ENCODE measurements at places on chromosomes 7 and 10. TPM values are rescaled to one million over a fixed set of nuclear protein-coding genes. Genes with fewer than 3 reads are reported as not detected.

DNA sequence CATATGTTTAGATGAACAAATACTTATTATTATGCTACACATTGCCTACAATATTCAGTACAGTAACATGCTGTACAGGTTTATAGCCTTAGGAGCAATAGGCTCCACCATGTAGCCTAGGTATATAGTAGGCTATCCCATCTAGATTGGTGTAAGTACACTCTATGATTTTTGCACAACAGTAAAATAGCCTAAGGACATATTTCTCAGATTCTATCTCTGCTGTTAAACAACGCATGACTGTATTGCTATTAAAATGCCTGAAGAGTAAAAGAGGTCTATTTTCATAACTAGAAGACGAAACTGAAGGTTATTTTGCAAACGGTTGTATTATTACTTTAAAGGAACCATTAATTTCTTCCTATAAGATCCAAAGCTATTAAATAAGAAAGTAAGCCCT is 88.3 kb downstream of the SEMA3A start:
- DNase-seq, result no peak

The ICA1 gene
- total RNA-seq, result 9.9 TPM

The SMKR1 gene
- not detected for total RNA-seq

GRCh38 chr10:27525819-27526218 is 21.7 kb downstream of the RAB18 start:
- no peak for DNase-seq

The IMPDH1 gene
- total RNA-seq, result 48.1 TPM

The OR2AE1 gene
- total RNA-seq, result 0.41 TPM

GRCh38 chr7:13821152-13821787 is 168.2 kb downstream of the ETV1 start:
- DNase-seq, result no peak

The CCDC7 gene
- 70.8 TPM for total RNA-seq

DNA sequence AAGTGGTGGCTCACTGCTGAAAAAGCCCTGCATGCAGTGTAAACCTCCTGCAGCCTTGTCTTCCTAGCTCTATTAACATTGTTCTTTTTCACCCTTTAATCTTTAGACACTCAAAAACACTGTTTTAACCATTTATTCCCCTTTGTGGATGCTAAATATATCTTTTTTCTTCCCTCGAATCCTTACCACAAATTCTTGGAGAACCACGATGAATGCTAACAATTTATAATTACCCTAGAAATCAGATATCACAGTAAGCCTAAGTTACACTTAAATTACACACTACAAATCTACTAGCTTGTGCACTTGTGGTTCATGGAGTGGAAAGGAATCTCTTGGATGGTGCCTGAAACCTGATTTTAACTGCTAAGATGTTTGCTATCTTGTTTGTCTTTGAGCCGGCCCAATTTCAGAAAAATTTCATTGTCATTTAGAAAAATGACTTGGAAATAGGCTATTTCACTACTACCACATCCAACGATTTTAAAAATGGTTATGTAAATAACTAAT is 125.1 kb upstream of the NOBOX start:
- DNase-seq, result no peak

The PHKG1 gene
- 6.0 TPM for total RNA-seq

- no peak for DNase-seq
These were observed 517.4 kb upstream of the ZMIZ1 start for GRCh38 chr10:78551184-78552005.

The HKDC1 gene
- total RNA-seq, result not detected

DNA sequence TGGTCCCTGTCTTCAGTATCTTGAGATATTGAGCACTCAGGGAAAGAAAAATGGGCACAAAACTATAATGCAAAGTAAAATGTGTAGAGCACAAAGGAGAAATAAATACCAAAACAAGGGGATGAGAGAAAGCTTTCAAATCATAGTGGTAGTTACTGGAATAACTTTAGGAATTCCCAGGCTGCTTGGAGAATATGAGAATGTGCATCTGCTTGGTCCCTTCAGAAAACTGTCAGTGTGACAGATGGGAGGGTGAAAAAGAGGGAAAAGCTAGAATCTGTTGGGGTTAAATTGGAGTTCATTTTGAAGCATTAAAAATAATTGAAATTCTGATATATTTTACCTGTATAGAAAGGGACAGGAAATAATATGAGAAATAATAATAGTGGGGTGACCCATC is 15.3 kb downstream of the ST7 start:
- no peak for DNase-seq

DNA sequence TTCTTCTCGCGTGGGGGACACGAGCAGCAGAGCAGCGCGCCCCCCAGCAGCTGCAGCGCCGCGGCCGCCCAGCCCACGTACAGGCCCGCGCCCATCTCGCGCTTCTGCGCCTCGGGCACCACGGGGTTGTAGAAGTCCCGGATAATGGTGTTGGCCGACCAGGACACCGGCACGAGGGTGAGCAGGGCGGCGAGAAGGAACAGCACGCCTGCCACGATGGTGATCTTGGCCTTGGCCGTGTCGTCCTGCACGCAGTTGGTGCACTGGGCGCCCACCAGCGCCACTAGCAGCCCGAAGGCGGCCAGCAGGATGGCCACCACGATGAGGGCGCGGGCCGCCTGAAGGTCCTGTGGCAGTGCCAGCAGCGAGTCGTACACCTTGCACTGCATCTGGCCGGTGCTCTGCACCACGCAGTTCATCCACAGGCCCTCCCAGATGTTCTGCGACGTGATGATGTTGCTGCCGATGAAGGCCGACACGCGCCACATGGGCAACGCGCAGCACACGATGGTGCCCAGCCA is 529 bp downstream of the CLDN3 start:
- no peak for DNase-seq

The CRTAC1 gene
- 5.2 TPM for total RNA-seq

DNA sequence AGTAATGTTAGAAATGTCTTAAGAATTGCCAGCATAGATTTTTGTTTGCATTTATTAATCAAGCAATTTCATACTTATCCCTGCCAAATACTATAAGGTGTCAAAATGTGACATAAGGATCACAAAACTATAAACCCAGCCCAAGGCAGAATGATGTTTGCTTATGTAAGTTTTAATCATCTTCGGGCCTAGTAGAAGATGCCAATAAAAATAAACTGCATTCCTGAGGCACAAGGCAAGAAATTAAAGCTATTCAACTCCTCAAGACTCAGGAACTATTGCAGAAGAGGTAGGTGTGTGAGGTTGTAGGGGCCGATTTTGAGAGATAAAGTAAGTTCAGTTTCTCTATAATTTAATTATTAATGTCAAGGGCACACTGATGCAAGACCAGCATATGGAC is 189.4 kb upstream of the AHR start:
- DNase-seq, result no peak

The CALHM3 gene
- total RNA-seq, result not detected

DNA sequence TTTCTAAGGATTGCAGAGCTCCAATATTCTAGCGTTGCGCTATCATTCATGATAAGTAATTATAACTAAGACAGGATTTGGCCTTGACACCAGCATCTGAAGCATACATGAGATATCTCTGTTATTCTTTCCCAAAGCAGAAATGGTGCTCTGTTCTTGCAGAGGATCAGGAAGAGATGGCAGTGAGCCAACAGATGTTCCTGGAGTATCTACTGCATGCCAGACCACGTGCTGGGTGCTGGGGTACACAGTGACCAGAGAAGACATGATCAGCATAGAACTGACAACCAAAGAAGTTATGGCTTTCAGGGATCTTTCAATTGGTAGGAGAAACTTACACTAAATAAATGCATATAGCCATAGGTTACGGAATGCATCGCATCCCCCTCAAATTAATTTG is 63.7 kb upstream of the PLXNA4 start:
- no peak for DNase-seq

GRCh38 chr7:144632724-144633123 is 203.1 kb downstream of the TPK1 start:
- DNase-seq, result no peak

The PPIF gene
- 44.2 TPM for total RNA-seq

- no peak for DNase-seq
These were observed 152.1 kb downstream of the JAZF1 start for GRCh38 chr7:28028471-28028870.

DNA sequence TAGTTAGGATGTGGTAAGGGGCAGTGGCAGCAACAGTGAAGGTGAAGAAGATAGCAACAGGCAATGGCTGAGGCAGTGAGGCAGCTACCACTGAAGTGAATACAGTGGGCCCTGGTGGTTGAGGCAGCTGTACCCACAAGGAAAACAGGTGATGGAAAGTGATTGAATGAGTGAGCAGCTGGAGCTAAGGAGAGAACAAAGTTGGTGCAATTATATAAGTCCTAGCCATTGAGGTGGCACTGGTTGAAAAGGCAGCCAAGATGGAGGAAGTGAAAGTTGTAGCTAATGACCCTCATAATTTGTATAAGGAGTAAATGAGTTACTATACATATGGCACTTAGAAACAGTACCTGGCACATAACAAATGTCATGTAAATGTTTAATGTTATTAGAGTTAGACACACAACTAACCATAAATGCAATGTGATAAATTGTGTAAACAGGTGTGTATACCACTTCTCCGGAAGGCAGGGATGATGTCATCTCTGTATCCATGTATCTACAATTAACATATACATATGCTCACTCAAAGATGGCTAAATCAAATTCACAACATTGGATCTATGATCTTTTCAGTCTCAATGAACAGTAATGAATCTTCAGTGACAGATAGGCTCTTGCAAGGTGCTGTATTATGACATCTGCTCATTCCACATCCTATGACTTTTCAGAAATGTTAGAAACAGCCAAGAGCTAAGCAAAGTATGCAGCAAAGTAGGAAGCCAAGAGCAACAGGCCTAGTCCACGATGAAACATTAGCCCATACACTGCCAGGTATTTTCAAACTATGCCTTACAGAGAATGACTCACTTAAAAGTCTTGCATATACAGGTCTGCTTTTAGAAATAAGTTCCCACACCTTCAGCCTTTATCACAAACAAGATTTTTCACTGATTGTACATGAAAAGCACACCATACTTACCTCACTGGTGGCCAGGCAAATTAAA is 10.7 kb downstream of the XPNPEP1 start:
- no peak for DNase-seq

The CRYGN gene
- not detected for total RNA-seq

GRCh38 chr7:19405541-19405940 is 260.3 kb upstream of the FERD3L start:
- DNase-seq, result no peak

GRCh38 chr7:148159331-148159730 is 431.2 kb upstream of the C7orf33 start:
- DNase-seq, result no peak
